Stimulated activated CD8-positive, alpha-beta memory T cell treated with anti-CD3 and anti-CD28 coated beads, Interleukin-15, amount 100 ng/mL, for 1 hour (primary cell): ENCODE measurements at places on chromosomes 1 and 21.

DNA sequence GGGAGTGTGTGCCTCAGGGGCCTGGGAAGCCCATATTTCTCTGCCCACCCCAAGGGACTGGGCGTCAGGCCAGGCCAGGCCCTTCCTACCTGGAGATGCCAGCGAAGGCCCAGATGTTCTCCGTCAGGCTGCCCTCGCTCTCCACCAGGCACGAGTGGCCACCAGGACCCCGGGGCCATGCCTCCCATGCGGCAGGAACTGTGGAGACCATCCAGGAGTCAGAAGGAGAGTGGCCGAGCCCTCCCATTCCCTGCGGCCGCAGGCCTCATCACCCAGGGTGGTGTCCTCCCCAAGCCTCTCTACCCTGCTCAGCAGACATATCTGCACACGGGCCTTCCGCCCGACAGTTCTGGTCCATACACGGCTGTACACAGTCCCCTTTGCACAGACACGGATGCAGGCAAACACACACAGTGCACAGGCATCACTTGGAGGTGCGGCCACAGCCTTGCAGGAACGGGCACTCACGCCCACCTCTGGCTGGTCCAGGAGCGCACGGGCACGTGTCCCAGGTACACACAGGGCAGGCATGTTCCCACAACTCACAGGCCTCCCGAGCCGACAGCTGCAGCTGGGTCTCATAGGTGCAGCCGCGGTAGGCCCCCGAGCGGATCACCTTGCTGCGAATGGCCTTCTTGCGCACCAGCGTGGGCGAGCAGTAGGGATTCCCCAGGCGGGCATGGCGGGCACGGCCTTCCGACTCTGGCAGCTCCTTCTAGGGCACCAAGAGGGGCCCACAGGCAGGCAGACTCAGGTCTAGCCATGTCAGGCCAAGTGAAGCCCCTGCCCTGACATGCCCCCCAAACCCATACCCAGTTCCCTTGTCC is 5.9 kb upstream of the KIF17 start:
- DNase-seq: no peak

DNA sequence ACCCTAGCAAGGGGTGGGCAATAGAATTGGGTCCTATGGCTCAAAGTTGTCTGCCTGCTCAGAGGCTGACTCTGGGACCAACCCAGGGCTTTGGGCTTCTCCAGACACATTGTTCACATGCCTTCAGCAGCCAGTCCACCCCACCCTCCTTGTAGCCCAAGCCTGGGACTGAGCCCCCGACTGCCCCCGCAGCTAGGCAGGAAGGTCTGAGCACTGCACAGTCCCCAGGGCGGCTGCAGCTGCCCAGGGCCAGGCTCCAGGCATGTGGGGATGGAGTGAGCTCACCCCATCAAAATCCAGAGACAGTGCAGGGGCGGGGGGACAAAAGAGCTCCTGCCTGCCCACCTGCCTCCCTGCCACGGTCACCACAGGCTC is 35.6 kb downstream of the HSPG2 start:
- no peak for DNase-seq

DNA sequence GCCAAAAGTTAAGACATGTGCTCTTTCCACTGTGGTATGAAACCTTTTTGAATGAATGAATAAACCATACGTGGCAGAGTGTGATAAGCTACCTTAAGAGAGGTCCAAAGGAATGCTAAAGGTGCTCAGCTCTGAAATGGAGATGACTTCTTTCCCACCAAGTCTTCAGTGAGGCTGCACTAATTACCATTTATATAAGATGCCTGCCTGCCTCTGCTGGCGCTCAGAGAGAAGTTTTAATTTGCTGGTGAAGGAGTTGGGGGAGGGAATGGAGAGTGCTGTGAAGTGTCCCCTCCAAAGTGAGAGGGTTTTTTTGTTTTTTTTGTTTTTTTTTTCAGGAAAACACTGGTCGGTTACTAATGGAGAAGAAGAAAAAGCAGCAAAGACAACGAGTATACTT is 559.0 kb downstream of the OMA1 start:
- no peak for DNase-seq

GRCh38 chr1:70807088-70807664 is 240.4 kb downstream of the PTGER3 start:
- no peak for DNase-seq

DNA sequence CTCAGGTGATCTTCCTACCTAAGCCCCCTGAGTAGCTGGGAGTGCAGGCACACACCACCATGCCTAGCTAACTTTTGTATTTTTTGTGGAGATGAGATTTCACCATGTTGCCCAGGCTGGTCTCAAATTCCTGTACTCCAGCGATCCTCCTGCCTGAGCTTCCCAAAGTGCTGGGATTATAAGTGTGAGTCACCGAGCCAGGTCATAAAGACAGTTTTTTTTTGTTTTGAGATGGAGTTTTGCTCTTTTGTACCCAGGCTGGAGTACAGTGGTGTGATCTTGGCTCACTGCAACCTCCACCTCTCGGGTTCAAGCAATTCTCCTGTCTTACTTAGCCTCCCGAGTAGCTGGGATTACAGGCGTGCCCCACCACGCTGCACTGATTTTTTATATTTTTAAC is 42.1 kb downstream of the KIF1B start:
- no peak for DNase-seq

- no peak for DNase-seq
Observed at GRCh38 chr21:43702785-43703034, 16.2 kb upstream of the PDXK start.

DNA sequence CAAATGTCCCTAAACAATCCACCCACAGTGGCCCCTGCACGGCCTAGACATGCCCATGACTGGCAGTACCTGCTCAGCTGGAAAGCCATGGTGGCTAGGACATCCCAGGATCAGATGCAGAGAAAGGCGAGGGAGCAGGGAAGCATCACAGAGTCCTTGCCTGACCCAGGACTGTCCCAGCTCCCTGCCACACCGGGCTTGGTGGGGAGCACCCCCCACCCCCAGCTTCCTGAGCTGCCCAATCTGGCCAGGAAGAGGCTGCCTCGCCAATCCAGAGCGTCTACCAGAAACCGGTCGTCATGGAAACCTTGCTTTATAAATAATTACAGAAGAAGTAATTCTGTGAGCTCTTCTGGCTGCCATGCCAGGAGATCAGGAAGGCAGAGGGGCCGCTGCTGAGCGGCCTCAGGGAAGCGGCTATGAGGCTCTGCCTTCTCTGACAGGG is 34.8 kb downstream of the ACOT7 start:
- no peak for DNase-seq

- no peak for DNase-seq
Observed at GRCh38 chr1:218364028-218364710, 19.0 kb downstream of the TGFB2 start.

GRCh38 chr1:153417136-153417888 is 992 bp downstream of the S100A7A start:
- no peak for DNase-seq

GRCh38 chr21:36381841-36382589 is 3.2 kb upstream of the CHAF1B start:
- DNase-seq: no peak

- no peak for DNase-seq
Observed at GRCh38 chr1:163444665-163445064, 122.9 kb downstream of the NUF2 start.

GRCh38 chr21:36690628-36691554 is 8.0 kb upstream of the SIM2 start:
- no peak for DNase-seq

DNA sequence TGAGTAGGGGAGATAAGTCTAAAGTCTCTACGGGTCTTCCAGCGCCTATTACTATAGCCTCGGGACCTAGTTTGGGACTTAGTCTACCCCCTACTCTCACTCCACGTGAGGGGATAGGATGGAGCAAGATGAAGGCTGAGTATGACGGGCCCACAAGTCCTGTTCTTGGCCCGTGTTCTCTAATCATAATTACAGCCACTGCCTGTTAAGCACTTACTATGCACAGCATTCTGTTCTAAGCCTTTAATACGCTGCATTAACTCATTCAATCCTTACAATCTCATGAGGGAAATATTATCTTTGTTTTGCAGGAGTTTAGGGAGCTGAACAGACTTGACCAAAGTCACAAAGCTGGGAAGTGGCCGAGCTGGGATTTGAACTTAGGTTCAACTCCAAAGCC is 23.9 kb upstream of the EPB41 start:
- no peak for DNase-seq

- no peak for DNase-seq
Observed at GRCh38 chr1:175857756-175858155, 114.4 kb upstream of the TNR start.

DNA sequence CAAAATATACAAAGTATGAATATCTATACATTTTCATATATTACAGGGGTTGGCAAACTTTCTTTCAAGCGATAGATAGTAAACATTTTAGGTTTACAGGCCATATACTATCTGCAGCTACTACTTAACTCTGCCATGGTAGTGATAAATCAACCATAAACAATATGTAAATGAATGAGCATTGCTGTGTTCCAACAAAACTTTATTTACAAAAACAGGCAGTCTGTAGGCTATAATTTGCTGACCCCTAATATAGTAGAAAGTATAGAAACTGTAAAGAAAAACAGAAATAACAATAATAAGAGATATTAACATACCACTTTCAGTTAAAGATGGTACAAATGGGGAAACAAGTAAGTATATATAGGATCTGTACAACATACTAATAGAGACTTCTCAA is 58.1 kb downstream of the COLGALT2 start:
- DNase-seq: no peak

GRCh38 chr1:40141878-40142535 is 19.2 kb upstream of the RLF start:
- no peak for DNase-seq

DNA sequence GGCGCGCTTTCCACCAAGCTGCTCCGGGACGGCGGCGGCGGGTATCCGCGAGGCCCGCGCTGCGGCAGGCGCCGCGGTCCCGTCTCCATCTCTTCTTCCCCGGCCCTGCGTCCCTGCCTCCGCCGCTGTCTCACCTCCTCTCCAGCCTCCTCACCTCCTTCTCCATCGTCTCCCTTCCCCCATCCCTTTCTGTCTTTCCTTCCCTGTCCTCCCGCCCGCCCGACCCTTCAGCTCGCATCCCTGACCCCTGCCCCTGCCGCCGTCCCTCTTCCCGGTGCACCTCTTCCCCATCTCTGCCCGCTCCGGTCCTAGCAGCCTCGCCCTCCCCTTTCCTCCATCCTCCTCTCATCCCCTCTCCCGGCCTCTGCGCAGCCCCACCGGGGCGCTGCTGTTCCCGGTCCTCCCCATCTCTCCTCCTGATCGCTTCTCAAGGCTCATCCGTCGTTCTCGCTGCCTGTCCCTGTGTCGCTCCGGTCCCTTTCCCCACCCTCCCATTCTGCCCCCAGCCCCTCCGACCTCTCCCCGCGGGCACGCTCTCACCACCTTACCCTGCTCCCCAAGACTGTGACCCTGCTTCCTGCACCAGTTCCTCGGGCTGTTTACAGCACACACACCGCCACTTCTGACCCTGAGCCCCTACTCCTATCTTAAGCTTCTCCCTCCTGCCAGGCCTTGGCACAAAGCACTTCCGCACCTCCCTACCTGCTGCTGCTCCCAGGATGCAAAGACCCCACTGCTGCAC is 760 bp upstream of the NPHP4 start:
- DNase-seq: no peak

GRCh38 chr21:35575280-35575915 is 484.9 kb downstream of the SETD4 start:
- no peak for DNase-seq

DNA sequence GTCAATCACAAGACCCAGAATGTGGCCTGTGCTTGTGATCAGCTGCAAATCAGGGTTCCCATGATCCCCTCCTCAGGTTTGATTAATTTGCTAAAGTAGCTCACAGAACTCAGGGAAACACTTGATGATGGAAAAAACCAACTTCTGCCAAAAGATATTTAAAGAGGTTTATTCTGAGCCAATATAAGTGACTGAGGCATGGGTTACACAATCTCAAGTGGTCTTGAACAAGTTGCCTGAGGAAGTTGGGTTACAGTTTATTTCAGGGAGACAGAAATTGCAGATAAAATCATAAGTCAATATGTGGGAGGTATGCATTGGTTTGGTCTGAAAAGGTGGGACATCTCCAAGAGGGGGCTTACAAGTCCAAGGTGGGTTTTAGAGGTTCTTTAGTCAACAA is 243.1 kb downstream of the S1PR1 start:
- DNase-seq: no peak

GRCh38 chr1:19454265-19455146 is 30.8 kb downstream of the CAPZB start:
- DNase-seq: no peak

DNA sequence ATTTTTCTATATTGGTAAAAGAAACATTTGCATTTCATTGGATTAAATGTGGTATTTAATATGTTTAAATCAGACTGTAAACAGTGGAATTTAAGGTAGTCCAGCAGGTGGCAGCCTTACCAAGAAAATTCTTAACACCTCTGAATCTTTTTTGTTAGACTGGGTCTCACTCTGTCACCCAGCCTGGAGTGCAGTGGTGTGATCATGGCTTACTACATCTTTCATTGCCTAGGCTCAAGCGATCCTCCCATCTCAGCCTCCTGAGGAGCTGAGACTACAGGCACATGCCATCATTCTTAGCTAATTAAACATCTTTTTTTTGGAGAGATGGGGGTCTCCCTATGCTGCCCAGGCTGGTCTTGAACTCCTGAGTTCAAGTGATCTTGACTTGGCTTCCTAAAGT is 98.8 kb downstream of the RABGAP1L start:
- DNase-seq: peak; percentile 26

DNA sequence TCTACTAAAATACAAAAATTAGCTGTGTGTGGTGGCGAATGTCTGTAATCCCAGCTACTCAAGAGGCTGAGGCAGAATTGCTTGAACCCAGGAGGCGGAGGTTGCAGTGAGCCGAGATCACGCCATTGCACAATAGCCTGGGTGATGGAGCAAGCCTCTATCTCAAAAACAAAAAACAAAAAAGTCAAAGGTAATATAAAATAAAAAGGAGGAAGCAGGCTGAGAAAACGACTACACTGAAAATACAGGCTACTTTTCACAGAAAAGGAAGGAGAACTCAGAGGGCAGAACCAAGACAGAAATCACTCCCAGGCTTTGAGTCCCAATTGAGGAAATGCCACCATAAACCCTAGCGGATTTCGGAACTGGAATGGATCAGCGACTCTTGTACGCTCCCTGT is 5.9 kb upstream of the A3GALT2 start:
- no peak for DNase-seq

- DNase-seq: no peak
Observed at GRCh38 chr1:23553231-23554126, 5.8 kb downstream of the ID3 start.

GRCh38 chr1:235161685-235162327 is 756 bp upstream of the RBM34 start:
- DNase-seq: no peak

DNA sequence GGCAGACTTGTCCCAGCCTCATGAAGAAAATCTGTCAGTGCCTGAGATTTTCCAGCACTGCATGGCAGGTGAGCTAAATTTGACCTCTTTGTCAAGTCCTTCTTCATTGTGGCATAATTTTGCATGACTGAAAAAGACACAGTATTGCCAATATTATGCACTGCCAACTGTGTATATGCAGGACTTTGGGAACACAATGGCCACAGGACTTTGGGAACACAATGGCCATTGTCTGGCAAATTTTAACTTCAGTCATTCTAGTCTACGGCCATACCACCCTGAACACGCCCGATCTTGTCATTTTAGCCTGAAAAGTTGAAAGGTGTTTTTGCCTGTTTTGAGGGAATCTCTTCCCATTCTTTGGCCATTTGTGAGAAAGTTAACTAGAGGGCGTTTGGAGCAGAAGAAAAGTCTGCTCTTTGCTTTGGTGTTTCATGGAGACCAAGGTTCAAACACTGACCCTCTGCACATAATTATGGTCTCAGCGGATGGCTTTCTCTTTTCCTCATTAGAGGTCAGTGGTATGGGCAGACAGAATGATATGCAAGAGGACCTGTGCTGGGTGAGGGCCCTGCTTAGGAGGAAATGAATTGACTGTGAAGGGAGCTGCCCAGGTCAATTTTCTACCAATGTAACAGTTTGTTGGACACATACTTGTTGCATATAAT is 72.4 kb upstream of the NEK7 start:
- no peak for DNase-seq
